ENCODE measurements at places on chromosomes 1 and 21.

DNA sequence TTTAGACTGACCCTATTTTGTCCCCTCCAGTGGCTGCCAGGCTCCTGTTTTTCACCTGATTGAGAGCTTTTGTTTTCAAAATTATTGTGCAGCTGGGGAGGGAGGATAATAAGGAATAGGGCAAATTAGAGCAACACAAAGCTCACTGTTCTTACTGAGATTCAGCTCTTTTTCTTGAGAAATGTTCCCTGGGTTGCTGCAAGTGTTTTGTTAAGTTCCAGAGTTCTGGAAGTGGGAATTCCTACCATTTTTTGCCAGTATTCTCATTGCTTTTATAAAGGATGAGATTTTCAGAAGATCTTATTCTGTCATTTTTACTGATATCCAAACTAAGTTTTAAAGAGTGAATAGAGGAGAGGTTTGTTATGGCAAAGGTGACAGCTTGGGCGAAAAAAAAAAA is 417.7 kb downstream of the SIPA1L2 start:
- no peak for DNase-seq

GRCh38 chr1:115874904-115875303 is 34.0 kb upstream of the NHLH2 start:
- no peak for DNase-seq

- DNase-seq, result no peak
These were observed 349.4 kb upstream of the RUNX1 start for GRCh38 chr21:35398346-35398982.

DNA sequence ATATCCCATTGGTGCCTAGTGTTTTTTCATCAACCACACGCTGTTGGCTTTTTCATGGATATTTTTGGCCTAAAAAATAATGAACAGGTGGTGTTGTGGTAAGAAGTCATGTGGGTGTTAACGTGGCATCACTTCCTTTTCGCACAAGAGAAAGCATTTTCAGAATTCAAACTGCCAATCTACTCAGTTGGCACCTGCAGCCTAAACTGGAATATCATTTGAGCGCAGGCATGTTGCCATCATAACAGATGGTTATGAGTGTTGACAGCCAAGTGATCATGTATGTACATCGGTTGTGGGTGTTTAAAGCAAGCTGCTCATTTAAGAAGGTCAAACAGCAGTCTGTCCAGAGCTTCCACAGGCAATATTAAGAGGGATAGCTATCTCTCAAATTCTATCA is 1963.0 kb downstream of the NCAM2 start:
- DNase-seq, result no peak

- no peak for DNase-seq
These were observed 315.5 kb upstream of the CAMK1G start for GRCh38 chr1:209267968-209268367.

- DNase-seq, result no peak
These were observed 46.6 kb downstream of the RRAGC start for GRCh38 chr1:38812981-38813380.

- no peak for DNase-seq
These were observed 20.9 kb upstream of the AGTRAP start for GRCh38 chr1:11714831-11715575.

GRCh38 chr1:178953034-178953433 is 72.7 kb upstream of the FAM20B start:
- DNase-seq, result no peak
